ENCODE measurements at places on chromosomes 1 and 21.
A peak's percentile ranks its signal among the peaks of the same experiment; 100 is the strongest.

- no peak for ATAC-seq
Observed at GRCh38 chr21:22889445-22889844, 1891.2 kb downstream of the NCAM2 start.

DNA sequence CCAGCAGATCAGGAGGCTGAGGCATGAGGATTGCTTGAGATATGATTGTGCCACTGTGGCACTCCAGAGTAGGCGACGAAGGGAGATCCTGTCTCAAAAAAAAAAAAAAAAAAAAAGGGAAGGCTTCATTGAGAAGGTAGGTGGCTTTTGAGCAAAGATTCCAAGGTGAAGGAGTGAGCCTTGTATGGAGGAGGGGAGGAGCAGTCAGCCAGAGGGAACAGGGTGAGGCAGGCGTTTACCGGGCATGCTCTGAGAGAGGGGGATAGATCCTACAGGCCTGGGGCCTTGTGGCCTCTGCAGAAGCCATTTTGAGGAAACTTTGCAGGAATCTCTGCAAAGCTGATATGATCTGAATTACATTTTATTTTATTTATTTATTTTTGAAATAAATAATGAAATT, 5.1 kb upstream of the HDAC1 start:
- no peak for ATAC-seq

GRCh38 chr1:231695439-231696255, 69.1 kb downstream of the DISC1 start:
- ATAC-seq: no peak

GRCh38 chr1:8938232-8938999, 7.3 kb upstream of the CA6 start:
- ATAC-seq: peak; percentile 53

DNA sequence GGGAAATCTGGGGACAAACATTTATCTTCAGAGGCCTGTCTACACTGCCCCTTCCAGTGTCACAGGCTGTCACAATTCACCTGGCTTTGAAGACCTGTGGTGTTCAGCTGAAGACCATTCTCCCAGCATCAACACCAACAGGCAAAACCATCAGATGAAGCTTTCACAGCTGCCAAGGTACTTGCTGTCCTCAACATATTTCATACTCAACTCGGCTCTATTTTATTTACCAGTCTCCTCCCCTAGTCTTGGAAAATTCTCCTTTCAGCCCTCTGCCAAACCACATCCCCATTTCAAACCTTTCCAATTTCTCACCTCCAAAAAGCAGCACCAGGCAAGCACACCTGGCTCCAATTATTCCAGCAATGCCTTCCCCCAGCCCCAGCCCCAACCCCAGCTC, 108.8 kb downstream of the TGFBR3 start:
- ATAC-seq: no peak

GRCh38 chr1:79716447-79716846, 709.9 kb upstream of the ADGRL4 start:
- no peak for ATAC-seq

GRCh38 chr1:205837382-205837970, 12.5 kb downstream of the PM20D1 start:
- no peak for ATAC-seq

DNA sequence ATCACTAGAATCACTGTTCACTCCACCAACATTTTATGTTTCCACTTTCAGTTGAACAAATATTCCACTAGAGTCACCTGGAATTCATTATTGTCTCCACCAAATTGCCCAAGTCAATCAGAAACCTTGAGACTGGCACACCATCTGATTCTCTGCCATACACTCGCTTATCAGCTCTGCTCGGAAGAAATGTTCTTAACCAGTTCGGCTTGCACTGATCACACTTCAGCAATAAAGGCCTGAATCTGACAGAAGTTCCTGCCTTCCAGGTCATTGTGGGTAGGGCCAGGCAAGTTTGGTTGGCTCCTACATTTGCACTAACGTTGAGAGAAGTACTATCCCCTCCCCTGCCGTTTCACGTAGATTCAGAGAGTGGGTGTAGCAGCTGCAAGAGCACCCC, 10.0 kb downstream of the TPM3 start:
- no peak for ATAC-seq

DNA sequence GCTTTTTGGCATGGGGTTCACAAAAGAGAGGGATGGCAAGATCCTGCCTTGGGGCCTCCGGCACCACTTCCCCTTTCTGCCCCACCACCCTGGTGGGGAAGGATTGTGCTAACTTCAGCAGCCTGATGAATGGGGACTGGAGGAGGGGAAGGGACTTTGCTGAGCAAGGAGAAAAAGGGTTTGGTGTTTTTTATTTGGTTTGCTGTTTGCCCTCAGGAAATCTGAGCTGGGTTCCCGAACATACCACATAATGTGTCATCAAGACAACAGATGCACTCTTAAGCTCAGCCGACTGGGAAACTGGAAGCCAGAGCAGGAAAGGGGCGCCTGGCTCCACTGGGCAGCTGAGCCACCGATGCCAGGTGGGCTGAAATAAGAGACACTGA, 19.8 kb downstream of the OLFML2B start:
- no peak for ATAC-seq

DNA sequence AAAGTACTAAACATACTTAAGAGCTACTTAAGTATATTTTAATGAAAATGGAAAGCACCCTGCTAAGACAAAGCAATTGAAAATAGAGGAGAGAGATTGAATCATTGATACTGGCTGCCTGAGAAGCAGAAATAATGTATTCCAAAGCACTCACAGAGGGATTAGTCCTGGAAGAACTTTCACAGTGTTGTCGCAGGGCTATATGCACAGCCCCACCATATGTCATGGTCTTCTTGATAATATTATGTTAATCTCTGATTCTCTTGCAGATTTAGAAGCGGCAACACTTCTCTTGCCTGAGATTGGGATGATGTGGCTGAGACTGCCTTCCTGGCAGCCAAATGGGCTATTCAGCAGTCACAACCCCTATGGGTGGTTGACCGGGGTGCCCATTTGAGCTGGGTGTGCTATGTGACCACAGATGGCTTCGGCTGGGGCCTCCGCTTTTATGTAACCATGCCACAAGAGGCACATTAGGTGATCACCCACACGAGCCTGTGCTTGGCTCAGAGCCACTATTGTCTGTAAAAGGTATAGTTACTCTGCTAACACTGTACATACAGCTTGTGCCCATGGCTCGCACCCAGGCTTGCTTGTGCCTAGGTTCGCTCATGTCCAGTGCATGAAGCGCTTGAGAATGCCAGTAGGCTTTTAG, 152.2 kb upstream of the SGIP1 start:
- no peak for ATAC-seq

DNA sequence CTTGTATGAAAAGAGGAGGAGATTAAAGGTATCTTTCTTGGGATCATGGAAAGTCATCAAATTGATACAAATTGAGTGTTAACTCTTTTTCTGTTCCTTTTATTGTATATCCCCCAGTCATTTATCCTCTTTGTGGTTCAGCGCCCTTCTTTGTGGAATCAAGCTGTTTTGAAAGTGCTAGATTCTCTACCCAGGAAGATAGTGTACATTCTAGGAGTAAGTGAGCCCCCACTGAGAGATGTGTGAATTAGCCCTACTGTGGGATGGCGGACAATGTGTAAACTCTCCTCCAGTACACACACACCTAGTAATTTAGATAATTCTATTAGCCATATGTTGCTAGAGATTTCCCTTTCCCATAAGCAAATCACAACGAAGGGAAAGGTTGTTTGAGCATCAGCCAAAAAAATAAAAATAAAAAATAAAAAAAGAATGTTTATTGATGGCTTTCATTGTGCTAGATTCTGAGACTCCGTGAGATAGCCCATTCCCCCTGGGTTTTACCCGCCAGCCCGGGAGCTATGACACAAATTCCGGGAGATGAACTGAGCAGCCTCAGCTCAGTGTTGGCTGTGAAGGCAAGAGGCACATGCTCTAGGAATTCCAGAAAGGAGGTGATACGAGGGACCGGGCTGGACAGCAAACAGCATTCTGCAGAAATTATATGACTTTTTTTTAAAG, 378.4 kb upstream of the RUNX1 start:
- peak; percentile 51 for ATAC-seq

- no peak for ATAC-seq
Observed at GRCh38 chr1:190205713-190206112, 272.0 kb downstream of the BRINP3 start.

DNA sequence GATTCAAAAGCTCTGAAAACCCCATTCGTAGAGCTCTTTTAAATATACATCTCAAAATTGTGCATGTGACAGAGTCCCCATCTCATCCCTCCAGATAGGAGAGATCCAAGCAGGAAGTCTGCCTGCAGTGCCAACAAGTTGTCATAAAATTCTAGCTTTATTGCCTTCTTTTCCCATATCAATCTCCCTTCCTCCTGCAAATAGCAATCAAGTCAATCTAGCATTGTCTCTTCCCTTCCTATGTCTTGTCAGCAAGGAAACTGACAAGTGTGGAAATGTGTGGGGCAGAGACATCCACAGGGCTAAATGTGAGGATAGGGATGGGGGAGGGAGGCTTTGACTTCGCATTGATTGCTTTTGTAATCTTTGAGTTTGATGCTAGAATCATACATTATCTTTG, 165.2 kb downstream of the C1orf94 start:
- ATAC-seq: no peak

DNA sequence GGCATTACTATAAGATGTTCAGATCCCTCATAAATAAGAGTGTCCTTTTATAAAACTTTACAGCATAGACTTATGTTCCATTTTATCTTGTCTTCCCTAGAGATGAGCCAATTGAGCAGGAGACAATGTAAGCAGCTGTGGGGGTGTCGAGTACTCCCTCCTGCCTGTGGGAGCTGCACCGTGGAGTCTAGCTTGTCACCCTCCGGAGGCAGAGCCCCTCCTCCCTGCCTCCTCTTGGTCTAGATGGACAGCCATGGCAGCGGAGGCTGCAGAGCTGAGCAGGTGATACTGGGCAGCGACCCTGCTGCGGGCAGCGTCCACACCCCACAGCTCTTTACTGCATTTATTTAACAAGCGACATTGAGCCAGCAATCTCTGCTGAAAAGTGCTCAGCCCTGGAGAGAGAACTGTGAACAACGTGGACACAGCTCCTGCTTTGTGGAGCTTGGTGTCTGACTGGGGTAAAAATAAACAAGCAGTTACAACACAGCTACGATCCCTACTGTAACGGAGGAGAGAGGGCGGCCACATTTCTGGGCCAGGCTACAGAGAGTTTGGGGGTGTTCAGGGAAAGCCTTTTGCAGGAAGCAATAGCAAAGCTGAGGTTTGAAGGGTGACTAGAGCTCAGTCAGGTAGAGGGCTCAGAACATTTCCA, 12.8 kb upstream of the KIF21B start:
- no peak for ATAC-seq

GRCh38 chr1:170126696-170127095, 19.1 kb upstream of the NTMT2 start:
- peak; percentile 84 for ATAC-seq

- no peak for ATAC-seq
Observed at GRCh38 chr1:24421502-24421901, 5.9 kb downstream of the NIPAL3 start.

GRCh38 chr1:184563308-184563707, 176.5 kb downstream of the C1orf21 start:
- no peak for ATAC-seq

- peak; percentile 42 for ATAC-seq
Observed at GRCh38 chr1:235649368-235650163, at the start of gene GNG4. Gene GNG4, minus strand, starts transcription at chr1:235649784. Its CDS starts 65,946 bp downstream, at chr1:235583838.

DNA sequence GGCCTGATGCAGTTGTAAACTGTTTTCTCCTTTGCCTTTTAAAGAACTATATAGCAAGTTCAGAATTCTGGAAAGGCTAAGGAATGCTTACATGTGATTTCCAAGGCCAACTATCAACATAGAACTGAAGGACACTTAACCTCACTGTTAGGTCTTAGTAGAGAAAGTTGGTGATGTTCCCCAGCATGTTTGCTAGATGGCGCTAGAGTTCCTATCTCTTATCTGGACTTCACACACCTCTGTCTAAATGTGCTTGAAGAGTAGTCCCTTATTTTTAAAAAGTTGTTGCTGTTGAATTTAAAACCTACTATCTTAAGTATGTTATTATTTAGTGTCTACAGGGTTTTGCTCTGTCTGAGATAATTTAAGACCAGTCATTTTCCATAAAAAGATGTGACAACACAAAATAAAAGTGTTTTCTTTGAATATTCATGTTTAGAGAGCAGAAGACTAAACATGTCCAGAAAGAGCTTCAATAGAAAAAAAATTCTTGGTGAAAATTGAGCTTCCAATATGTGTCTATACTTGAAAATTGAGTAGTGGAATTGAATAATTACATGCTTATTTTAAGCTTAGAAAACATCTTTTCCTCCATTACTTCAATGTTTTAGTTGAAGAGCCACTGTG, 237.3 kb downstream of the S1PR1 start:
- ATAC-seq: no peak

GRCh38 chr1:3544040-3544977, 67.0 kb downstream of the MEGF6 start:
- ATAC-seq: no peak

DNA sequence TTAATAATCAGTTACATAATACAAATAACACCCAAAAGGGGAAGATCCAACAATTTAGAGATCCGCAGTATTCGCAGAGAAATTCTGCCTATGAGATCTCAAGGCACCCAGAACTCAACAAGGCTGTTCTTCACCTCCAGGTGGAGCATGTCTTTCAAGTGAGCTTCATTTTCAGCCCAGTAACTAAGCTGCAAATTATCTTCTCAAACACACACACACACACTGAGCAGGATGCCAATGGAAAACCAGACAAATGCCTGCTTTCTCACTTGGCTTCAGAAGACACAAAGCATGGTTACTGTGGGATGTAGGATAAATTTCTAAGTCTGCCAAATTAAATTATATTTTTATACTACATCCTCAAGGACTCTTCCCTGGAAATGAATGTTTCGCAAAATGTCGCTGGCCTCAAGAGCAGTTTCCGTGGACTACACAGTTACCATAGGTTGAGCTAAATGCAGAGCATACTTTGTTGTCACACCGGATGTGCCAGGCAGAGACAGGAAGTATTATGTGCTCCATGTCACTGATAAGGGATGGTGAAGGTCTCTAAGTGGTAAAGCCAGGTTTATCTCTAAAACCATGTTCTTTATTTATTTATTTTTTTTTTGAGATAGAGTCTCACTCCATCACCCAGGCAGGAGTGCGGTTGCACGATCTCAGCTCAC, 30.3 kb downstream of the UBR4 start:
- ATAC-seq: peak; percentile 51

GRCh38 chr1:155247667-155248553, 7.4 kb downstream of the ENTREP3 start:
- no peak for ATAC-seq

GRCh38 chr1:8004113-8004802, 21.9 kb downstream of the ERRFI1 start:
- no peak for ATAC-seq
